Naive B cell (primary cell): ENCODE measurements at places on chromosomes 4 and X. TPM values are rescaled to one million over a fixed set of nuclear protein-coding genes. Genes with fewer than 3 reads are reported as not detected.
A peak's percentile ranks its signal among the peaks of the same experiment; 100 is the strongest.

GRCh38 chrX:109934935-109935334 lies 68.0 kb upstream of the TMEM164 start:
- no peak for DNase-seq

- no peak for DNase-seq
Observed at GRCh38 chr4:83947830-83948193, 411.9 kb downstream of the GPAT3 start.

DNA sequence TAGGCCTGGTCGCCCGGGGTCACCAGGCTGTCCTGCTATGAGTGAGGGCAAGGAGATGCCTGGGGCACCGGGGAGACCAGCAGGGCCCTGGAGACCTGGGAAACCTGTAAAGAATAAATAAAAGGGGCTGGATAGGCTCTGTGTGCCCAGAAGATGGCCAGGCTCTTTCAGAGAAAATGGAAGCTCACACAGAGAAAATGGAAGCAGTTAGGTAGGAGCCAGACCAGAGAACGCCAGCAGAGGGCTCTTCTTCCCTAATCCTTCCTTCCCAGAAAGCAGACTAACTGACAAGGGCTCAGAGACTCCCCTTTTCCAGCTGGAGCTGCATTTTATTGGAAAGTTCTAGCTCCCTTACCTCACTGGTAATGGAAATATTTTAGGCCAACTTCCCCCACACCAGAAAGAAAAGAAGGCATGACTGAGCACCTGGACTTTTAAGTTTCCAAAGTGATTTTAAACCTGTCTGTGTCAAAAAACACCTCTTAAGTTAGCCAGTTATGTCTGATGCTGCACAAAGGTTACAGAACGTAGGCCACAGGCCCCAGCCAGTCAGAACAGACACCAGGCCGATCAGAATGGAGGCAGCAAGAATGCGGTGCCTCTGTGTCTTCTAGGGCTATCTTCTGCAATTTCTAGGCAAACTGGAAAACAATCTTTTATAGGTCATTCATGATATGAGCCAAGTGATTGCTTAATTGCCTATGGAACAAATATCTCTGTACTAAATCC lies 74.0 kb downstream of the ATG4A start:
- no peak for DNase-seq

- no peak for DNase-seq
Observed at GRCh38 chr4:94890579-94890978, 132.8 kb downstream of the BMPR1B start.

DNA sequence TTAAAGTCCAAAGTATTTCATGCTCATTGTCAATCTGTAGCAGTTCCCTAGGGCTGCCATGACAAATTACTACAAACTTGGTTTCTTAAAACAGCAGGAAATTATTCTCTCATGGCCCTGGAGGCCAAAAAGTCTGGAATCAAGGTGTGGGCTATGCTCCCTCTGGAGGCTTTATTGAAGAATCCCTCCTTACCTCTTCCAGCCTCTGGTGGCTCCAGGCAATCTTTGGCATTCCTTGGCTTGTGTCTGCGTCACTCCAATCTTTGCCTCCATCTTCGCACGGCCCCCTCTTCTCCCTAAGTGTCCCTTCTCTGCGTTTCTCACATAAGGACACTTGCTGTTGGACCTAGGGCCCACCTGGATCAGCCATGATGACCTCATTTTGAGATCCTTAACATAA lies 170.4 kb downstream of the SMIM20 start:
- no peak for DNase-seq

GRCh38 chrX:43949669-43950068 lies 23.5 kb downstream of the NDP start:
- peak; percentile 2 for DNase-seq

Gene CD38
- 33.8 TPM for polyA plus RNA-seq

Gene FHDC1
- polyA plus RNA-seq = not detected

GRCh38 chr4:159006202-159006601 lies 96.7 kb upstream of the RAPGEF2 start:
- no peak for DNase-seq

Gene NRK
- not detected for polyA plus RNA-seq

GRCh38 chrX:119763181-119763580 lies 4.8 kb downstream of the SOWAHD start:
- no peak for DNase-seq

DNA sequence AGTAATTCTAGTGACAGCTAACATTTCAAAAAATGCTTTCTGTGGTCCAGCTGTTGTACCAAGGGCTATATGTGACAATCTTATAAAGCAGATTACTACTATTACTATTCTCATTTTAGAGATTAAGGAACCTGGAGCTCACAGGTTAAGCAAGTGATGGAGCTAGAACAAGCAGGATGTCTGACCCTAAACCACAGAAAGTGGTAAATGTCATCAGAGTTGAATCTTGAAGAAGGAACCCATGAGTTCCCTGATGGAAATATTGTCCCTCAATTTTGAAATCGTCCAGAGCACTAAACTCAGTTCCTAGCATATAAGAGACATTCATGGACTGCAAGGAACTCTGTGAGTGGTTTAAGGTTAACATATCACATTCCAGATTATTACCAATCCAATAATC lies 214.0 kb downstream of the APBB2 start:
- no peak for DNase-seq

GRCh38 chrX:28922106-28922505 lies 334.9 kb downstream of the IL1RAPL1 start:
- DNase-seq = no peak

DNA sequence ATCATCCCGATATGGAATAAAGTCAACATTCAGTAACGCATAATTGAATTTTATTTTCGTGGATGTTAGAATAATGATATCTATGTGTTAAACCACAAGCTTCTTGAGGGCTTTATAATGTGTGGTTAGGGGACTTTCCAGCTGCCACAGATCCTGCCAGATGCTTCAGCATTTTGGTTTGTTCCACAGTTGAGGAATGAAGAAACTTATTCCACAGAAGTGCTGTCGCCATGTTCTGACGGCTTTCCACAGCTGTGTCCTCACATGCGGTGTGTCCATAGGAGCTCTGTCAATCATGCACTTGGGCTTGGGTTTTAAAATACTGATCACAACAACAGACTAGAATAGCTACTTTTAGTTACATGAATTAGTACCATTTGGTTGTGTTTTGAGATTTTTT lies 411.9 kb downstream of the TRIML1 start:
- no peak for DNase-seq

Gene TAF1
- polyA plus RNA-seq = 7.1 TPM

- DNase-seq = peak; percentile 25
Observed at GRCh38 chrX:43559644-43560043, 96.5 kb upstream of the MAOA start.

Gene CRLF2
- not detected for polyA plus RNA-seq

DNA sequence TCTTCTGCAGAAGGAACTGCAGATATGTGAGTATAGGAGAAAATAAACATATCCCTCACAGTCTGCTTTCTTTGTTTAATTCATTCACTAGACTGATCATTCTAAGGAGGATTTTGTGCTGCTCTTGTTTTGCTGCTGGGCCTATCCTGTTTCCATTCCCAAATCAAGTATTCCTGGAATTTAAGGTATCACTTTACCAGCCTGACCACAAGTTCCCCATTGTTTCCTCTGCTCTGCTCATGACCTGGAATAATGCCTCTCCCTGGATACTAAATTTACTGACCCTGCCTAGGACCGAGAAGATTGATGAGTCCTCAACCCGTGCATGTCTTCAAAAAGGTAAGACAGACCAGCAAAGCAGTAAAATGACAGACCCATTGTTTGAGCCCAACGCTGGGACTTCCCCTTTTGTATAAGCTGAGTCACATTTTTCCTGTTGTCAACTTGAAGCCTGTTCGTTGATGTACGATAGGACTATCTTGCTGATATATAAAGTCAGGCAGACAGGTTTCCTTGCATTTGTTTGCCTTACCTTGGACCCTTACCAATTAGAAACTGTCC lies 85.5 kb upstream of the TET2 start:
- peak; percentile 1 for DNase-seq

GRCh38 chr4:54585321-54586000 lies 72.3 kb upstream of the KIT start:
- DNase-seq = no peak

DNA sequence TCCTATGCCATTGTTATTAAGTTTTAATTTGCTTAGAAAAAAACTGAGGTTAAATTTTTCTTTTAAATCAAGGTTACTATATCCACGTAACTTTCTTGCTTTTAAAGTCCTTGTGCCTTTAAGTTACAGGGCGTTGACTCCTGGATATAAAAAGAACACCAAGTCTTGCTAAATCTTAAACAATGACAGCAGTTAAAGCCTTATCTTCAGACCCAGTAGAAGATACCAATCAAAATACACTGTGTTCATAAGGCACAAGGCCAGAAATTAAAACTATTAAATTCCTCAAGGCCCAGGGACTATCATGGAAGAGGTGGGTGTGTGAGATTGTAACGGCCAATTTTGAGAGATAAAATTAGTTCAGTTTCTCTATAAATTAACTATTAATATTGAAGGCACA lies 60.4 kb downstream of the PAGE2 start:
- DNase-seq = no peak

DNA sequence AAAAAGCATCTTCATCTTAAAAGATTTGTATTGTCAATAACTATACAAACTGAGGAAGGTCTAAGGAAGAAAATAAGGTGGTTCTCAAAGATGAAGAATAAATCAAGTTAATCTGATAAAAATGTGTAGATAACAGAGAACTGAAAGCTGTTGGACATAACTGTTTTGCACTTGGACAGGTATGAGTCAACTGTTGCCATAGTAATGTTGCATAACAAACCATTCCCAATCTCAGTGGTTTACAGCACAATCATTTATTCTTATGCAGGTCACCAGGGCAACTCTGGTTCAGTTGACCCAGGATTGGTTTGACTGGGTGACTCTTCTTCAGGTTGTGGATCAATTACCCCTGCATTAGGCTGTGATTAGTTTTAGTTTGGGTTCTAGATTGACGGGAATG lies 2197.7 kb downstream of the ARAP2 start:
- DNase-seq = no peak

Gene RASSF6
- 2.1 TPM for polyA plus RNA-seq

Gene DCAF4L1
- polyA plus RNA-seq = not detected

DNA sequence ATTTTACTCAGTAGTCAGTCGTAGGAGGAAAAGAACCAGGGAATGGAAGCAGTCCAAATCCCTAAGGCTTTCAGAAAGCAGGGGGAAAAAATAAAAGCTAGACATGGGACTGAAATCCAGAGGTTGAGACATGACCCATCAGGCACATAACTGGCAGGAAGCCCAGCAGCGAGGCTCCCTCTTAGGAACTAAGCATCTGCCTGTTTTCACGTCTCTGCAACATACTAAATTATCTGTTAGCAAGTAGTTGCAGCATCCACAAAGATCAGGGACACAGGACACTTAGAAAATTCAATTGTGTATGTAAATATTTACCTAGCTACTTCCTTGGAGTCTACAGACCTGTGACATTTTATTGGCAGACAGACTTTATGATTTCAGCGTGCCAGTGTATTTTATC lies 118.0 kb upstream of the EDNRA start:
- DNase-seq = no peak

Gene TMEM154
- polyA plus RNA-seq = 154 TPM

Gene HOPX
- polyA plus RNA-seq = 36.2 TPM

DNA sequence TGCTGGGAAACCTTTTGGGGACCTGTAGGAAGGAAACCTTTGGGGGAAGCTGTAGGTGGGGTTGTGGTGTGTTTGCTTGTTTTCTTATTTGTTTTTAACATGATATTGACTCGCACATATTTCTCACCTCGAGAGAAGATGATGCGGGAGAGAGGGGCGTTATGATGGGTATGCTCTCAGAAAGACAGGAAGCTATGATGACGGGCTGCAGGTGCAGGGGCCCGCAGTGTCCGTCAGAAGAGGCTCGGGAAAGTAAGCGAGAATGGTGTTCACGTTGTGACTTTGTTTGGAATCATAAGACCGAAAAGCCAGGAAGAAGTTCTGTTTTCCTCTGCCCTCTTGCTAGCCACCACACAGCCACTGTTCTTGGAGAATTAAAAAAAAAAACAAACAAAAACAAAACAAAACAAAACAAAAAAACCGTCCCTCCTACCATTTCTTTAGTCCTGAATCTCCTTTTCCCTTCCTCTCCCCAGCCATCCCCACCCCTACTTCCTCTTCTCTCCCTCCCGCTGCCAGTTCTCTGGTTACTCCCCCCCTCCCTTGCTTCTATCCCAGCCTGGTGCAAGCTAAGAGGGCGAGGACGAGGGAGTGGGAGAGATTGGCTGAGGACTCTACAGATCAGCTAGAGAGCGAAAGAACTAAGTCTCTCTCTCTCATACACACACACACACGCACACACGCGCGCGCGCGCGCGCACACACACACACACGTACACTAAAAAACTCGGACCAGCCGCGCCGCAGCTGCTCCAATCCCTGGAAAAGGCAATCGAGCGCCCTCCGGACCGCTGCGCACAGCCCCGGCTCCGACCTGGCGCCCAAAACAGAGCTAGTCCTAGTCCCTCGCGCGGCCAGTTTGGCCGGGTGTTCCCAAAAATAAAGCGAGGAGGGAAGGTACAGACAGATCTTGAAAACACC lies at the start of gene BMP3:
Gene BMP3, plus strand, starts transcription at position 648 of the 920 bp plus-strand sequence. CDS start 577 bp downstream, outside the sequence.
- peak; percentile 31 for DNase-seq

DNA sequence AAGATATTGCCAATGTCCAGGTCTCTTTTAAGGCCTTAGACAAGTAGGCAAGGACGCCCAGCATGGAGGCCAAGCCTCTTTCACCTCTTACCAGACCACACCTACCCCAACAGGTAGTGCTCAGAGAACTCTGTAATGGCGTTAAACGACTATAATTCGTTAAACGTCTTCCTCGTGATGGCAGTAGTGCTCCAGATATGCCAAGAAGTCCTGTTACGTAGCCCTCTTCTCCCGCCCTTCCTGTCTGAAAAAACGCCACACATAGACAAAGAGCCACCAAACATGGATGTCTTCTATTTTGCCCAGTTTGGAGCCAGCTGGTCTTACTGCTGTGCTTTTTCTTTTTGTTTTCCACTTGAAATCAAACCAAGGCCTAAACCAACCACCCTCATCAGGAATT lies 190.7 kb downstream of the OR13H1 start:
- peak; percentile 77 for DNase-seq

- DNase-seq = peak; percentile 30
Observed at GRCh38 chrX:103215425-103215991, 600 bp downstream of the BEX4 start.

GRCh38 chr4:76997532-76997931 lies 48.0 kb downstream of the SEPTIN11 start:
- DNase-seq = no peak

DNA sequence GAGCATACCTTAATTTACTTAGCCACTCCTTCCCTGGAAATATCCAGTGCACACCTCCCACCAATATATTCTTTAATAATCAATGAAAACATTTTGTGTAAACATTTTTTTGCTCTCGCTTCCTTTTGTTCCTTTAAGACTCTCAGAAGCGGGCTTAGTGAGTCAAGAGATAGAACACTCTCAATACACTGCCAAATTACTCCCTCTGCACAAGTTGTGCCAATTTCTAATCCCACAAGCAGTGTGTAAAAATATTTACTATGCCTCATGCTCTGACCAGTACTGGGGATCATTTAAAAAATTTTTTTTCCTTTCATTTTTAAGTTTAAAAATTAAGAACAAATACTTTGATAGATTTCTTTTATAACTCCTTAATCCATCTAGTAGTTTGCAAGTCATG lies 5.1 kb downstream of the MORF4L2 start:
- no peak for DNase-seq

- no peak for DNase-seq
Observed at GRCh38 chr4:159503236-159504008, 400.5 kb downstream of the RAPGEF2 start.

GRCh38 chrX:24243692-24244091 lies 70.2 kb downstream of the SUPT20HL2 start:
- DNase-seq = no peak

Gene FAM236B
- polyA plus RNA-seq = not detected

GRCh38 chrX:124506066-124506465 lies 159.7 kb downstream of the SH2D1A start:
- no peak for DNase-seq

GRCh38 chr4:80787306-80787705 lies 243.2 kb upstream of the BMP3 start:
- DNase-seq = no peak
